ENCODE measurements at places on chromosomes 4 and X.

GRCh38 chr4:183182873-183183725, 84.0 kb downstream of the WWC2 start:
- no peak for DNase-seq

DNA sequence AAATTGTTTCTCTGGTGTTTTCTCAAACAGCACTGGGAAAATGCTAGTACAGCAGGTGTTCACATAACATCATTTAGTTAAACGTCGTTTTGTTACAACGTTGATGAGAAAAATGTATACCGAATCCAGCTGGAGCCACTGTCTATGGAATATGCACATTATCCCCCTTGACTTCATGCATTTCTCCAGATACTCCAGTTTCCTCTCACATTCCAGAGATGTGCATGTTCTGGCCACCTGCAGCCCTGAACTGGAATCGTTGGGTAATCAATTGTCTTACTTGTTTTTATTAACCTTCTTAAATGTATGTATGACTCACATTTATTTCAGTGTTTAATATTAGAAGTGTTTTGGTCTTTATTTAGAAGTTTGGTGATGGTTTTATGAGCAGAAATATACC, 18.4 kb upstream of the ODAM start:
- peak; percentile 17 for DNase-seq

- no peak for DNase-seq
Observed at GRCh38 chrX:148365233-148365632, 135.2 kb upstream of the AFF2 start.

DNA sequence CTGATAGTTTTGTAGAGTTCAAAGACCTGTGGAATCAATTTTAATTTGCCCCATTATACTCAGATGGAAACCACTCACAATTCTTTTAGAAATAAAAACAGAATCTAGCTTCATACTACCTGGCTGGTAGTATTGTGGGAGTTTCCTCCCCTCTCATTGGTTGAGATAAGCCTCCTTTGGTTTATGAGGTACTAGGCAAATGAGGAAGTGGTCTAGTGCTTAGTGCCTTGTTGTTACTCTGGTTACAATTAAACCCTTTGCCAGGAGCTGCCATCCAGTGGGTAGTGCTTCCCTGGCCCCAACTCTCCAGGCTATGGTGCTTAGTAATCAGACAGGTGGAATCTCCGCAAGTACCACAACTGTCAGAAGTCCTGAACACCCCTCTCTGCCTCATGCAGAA, 118.3 kb downstream of the CDKL5 start:
- DNase-seq = no peak

GRCh38 chrX:85977218-85977617, 70.1 kb downstream of the CHM start:
- no peak for DNase-seq

- peak; percentile 8 for DNase-seq
Observed at GRCh38 chr4:138275963-138276621, 33.9 kb upstream of the SLC7A11 start.

GRCh38 chr4:112510291-112511092, 5.5 kb downstream of the NEUROG2 start:
- no peak for DNase-seq

DNA sequence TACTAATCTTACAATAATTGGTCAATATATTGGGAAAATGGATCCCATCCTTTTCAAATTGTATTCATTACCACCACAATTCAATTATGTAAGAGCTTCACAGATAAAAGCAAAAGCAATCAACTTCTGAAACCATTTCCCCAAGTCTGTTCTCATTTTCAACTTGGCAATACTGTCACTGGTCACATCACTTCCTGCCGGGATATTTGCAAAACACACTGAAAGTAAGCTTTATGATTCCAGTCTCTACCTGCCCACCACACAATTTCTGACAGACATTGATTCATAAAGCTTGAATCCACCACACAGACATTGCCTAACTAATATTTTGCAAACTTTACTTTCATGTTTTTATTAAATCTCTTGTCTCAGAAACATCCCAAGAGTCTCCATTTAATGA, 53.6 kb downstream of the LIN54 start:
- no peak for DNase-seq

DNA sequence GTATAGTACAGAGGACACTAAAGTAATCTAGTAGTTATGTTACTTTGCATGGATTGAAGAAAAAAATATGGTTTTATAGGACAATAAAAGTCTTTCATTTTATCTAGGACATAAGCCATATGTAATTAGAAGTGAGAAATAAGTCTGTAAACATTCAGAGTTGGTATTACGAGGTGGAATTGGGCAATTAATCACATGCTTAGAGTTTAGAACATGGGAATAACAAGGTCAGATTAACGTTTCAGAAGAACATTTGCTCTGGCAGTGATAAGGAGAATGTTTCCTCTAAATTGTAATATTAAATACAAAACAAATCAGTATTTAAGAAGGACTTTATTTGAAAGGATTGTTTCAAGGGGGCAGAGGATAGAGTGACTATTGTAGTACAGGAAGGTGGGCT, 15.6 kb upstream of the SULT1E1 start:
- DNase-seq = no peak

DNA sequence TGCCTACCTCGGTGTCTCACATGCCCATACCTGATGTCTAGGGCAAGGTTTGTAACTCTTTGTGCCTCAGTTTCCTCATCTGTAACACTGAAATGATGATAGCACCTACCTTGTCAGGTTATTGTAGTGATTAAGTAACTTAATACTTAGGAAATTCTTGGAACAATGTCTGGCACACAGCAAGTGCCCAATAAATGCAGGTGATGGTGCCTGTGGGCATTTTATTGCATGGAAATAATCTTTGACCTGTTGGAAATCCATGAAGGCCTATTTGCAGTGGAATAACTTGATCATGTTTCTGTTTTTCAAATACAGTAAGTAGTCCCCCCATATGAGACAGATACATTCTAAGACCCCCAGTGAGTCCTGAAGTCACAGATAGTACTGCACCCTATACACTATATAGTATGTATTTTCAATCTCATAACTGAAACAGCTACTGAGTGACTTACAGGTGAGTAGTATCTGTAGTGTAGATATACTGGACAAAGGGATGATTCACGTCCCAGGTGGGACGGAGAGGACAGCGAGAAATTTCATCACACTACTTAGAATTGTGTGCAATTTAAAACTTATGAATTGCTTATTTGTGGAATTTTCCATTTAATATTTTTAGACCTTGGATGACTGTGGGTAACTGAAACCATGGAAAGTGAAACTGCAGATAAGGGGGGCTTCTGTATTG, 42.1 kb downstream of the AFF1 start:
- no peak for DNase-seq

DNA sequence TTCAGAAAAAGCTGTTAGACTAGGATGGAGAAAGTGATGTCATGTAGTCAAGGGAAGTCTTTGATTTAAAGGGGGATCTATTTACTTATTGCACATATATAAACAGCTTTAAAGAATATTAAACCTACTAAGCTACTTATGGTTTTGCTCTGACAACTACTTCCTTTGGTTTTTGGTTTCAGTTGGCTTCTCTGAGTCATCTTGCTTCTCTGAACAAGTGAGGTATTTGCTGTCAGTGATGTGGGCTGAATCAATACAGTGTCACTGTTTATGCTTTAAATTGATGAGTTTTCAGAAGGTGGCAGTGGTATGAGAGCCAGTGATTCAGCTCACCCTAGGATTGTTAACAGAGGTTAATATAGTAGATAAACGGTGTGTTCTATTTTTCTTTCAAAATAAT, 75.1 kb downstream of the CEP44 start:
- DNase-seq = no peak

- no peak for DNase-seq
Observed at GRCh38 chr4:141999446-142000143, 363.2 kb downstream of the IL15 start.

GRCh38 chr4:26145212-26145611, 175.6 kb upstream of the RBPJ start:
- no peak for DNase-seq

- DNase-seq = no peak
Observed at GRCh38 chr4:41135801-41136200, 78.5 kb downstream of the APBB2 start.

DNA sequence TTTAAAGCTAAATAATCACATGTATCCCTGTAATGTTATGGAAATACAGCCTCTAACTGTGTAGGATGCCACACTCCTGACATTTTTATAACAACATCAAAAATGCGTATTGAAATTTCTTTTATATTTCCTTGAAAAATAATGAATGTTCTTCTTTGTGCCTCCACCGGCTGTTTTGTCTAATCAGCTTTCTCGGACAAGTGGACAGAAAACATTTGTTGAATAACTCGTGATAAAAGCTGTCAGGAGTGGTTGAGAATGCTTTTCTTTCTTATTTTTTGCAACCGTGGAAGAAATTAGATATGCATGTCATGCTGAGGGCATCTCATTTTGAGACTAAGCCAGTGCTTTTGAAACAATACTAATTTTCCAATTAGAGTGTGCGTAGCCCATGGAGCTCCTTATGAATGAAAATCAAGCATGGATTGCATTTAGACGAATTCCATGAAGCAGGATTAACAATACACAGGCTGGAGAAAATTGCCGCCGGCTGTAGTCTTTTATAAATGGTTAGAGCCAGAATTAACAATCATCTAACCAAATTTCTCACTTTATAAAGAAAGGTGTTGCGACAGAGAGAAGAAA, 614.5 kb upstream of the LCORL start:
- DNase-seq = no peak

GRCh38 chr4:46993075-46994006, at the start of gene GABRA4:
GABRA4 (minus strand) TSS chr4:46993581; CDS start chr4:46993424, 157 bp downstream.
- no peak for DNase-seq

DNA sequence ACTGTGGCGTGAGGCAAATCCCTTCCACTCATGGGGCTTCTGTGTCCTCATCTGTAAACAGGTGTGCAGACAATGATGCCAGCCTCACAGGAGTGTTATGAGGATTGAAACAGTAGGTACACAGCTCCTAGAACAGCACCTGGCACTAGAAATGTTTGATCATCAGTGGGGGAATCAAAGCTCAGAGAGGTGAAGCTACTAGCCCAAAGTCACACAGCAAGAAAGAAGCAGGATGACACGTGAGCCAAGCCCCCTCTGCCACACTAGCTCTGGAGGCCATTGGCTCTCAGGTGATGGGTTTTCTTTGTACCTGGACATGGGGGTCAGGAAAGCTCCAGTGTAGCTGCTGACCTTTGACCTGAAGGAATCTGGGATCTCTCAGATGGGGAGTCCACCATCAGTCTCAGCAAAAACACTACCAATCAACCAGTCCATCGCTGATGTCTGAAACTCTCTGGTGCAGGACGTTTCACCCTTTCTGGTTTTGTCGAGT, 13.4 kb upstream of the SLC2A9 start:
- DNase-seq = no peak

GRCh38 chr4:180164799-180165198, 2078.4 kb upstream of the TENM3 start:
- no peak for DNase-seq

DNA sequence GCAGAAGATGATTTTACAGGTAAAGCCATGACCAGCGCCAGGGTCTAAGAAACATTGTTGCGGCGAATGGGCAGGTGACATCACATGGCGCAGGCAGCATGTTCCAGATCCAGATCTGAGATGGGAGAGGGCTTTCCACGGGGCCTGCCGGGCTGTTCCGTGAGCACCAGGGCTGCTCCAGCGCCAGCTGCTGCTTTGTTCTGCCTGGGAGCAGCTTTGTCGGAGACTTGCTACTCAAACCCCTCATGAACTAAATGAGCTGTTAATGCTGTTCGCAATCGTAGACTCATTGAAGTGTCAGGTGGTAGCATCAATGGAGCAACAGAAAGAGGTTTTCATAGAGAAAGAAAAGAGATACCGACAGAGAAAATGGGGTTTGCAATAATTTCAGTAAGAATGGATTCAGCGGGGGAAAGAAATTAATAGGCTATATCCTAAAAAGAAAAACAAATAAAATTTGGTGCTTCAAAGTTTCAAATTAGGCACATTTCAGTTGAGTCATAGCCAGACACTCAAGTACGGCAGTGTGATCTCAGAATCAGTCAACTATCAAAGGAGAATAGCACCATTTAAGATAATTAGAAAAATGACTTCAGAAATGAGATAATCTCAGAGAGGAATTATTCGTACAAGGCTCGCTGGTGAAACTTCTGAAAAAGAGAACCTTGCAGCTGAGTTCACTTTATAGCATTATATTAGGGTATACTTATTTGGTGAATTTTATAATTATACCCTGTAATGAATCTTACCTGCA, 23.9 kb downstream of the SORBS2 start:
- DNase-seq = no peak

DNA sequence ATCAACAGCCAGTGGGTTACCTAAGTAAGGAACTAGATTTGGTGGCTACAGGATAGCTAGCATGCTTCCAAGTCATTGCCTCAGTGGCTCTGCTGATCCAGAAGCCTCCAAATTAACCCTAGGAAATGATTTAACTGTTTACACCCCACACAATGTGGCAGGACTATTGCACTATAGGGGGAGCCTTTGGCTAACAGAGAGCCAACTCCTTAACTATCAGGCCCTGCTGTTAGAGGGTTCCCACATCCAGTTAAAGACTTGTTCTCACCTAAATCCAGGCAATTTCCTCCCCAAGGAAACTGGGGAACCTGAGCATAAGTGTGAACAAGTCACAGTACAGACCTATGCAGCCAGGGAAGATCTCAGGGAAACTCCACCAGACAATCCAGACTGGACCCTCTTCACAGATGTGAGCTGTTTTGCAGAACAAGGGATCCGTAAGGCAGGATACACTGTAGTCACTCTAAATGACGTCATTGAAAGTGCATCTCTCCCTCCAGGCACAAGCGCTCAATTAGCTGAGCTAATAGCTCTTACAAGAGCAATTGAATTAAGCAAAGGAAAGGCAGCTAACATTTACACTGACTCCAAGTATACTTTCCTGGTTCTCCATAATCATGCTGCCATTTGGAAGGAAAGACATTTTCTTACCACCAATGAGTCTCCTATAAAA, 185.3 kb upstream of the SPOCK3 start:
- no peak for DNase-seq

- DNase-seq = no peak
Observed at GRCh38 chr4:88146891-88147290, 11.5 kb downstream of the ABCG2 start.

DNA sequence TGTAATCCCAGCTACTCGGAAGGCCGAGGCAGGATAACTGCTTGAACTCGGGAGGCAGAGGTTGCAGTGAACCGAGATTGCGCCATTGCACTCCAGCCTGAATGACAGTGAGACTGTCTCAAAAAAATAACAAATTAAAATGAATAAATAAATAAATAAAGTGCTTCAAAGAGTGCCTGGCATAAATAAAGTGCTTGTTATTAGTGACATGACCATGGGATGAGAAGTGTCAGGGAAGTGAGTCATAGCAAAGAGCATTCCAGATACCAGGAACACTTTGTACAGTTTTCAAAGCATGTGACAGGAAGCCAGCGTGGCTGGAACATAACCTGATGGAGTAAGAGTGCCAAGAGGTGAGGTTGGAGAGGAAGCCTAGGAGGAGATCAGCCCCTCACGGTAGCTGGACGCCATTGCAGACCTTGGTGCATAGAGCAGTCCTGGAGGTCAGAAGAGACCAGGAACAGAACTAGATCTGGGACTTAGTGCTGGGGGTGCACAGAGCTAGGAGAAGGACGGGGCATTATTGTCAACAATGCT, 6.0 kb upstream of the WDR13 start:
- no peak for DNase-seq

- no peak for DNase-seq
Observed at GRCh38 chr4:16136827-16137226, 53.0 kb upstream of the PROM1 start.

All from forelimb muscle (tissue), 1 donor.